ENCODE measurements at places on chromosomes 7 and 10. TPM values are rescaled to one million over a fixed set of nuclear protein-coding genes. Genes with fewer than 3 reads are reported as not detected.

DNA sequence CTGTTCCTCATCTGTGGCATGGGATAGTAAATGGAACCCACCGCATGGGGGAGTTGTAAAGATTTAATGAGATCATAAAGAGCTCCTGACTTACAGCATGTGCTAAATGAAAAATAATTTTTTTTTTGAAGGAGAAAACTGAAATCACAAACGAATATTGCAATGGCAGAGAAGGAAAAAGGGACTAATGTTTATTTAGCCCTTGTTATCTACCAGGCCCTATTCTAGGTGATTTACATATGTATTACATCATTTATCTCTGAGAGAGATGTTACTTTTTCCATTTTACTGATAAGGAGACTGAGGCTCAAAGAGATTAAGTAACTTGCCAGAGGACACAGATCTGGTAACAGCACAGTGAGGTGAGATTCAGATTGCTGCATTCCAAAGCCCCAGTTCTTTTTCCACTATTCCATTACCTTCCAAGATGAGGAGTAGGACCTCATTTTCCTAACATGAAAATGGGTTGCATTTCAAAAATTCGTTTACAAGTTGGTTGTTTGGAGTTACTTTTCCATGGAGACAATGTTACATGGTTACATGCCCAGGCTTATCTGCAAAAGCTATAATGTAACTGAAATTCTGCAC is 28.6 kb downstream of the VCL start:
- peak overlapping the region; percentile 56 for H3K27ac ChIP-seq
- H3K4me3 ChIP-seq, result no peak overlapping the region
- no peaks in the 10 kb centered on the region for H3K27me3 ChIP-seq
- peaks cover 10% of the 10 kb centered on the region for H3K36me3 ChIP-seq
- H3K4me1 ChIP-seq, result peaks cover 74% of the 10 kb centered on the region
- no peak for DNase-seq

- H3K27me3 ChIP-seq, result peaks cover 11% of the 10 kb centered on the region
- H3K27ac ChIP-seq, result no peak overlapping the region
- H3K4me1 ChIP-seq, result peaks cover 3% of the 10 kb centered on the region
- no peak overlapping the region for H3K4me3 ChIP-seq
Measured at GRCh38 chr10:7491949-7492659, 81.3 kb upstream of the SFMBT2 start.

GRCh38 chr10:72747521-72747920 is 55.6 kb downstream of the MCU start:
- no peaks in the 10 kb centered on the region for H3K27me3 ChIP-seq
- H3K4me1 ChIP-seq, result no peaks in the 10 kb centered on the region
- no peaks in the 10 kb centered on the region for H3K36me3 ChIP-seq
- H3K4me3 ChIP-seq, result no peak overlapping the region

DNA sequence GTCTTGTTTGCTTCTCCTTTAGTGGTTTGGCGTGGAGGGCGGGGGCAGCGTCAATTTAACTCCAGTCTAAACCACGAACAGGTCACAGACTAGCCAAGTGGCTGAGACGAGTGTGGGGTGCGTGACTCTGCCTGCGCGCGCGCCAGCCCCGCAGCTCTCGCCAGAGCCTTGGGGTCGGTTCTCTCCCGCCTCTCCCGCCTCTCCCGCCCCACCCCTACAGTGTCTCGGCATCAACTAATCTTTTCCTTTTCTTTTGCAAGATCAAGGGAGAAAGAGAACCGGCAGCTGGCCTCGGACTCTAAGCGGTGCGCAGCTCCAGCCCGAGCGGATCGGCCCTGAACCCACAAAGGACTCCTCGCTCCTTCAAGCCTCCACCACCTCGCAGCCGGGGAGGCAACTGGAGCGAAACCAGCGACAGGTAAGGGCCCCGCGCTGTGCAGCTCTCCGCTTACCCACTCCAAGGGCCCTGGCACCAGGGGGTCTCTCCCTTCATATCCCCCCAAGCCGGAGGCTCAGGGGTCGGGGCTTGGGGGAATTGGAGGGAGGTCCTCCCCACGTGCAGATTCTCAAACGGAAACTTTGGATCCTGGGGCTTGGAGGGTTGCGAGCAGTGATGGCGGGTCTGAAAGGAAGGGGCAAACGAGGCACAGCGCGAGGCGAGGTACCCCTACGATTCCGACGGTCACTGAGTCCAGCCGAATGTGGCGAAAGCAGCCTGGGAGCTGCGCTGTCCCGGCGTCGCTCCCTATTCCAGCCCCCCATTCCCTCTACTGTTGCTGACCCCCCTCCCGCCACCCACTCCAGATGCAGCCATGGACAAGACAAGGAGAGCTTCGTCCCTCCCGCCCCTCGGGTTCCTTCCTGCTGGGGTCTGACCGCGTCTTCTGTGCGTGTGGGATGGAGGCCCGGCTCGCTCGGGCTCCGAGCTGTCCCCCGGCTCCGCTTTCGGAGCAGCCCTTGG is 829 bp downstream of the CHRM2 start:
- H3K4me1 ChIP-seq, result no peaks in the 10 kb centered on the region
- no peaks in the 10 kb centered on the region for H3K27me3 ChIP-seq
- H3K27ac ChIP-seq, result peak overlapping the region; percentile 77
- peak; percentile 24 for DNase-seq

DNA sequence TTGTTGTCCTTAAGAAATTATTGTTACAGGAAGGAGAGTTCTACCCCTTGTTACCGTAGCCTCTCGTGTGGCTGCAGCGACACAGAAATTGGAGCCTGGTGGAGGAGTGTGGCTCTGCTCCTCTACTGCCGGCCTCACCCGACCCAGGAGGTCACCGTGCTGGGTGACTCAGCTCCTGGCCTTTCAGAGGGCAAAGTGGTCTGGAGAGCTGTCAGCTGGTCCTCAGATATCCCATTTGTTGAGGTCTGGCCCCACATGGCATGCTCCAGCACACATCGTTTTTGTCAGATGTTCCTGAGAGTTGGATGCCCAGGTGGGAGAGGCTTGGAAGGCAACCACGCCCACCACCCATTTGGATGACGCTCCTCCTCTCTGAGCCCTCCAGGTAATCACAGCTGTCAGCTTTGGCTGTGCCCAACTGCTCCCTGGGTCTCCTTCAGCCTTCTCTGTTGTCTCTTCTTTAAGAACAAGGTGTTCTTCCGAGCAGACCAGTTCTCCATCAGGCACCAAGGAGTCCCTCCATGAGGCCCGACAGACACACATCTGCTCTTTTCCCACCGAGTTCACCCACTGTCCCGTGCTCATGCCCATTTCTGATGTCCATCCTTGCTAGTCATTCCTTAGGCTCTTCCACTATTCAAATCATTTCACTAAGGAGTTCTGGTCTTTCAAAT is 80.3 kb downstream of the RAMP3 start:
- H3K4me3 ChIP-seq, result no peak overlapping the region
- no peak for DNase-seq
- no peak overlapping the region for H3K27ac ChIP-seq
- H3K27me3 ChIP-seq, result no peaks in the 10 kb centered on the region
- peaks cover 15% of the 10 kb centered on the region for H3K4me1 ChIP-seq

DNA sequence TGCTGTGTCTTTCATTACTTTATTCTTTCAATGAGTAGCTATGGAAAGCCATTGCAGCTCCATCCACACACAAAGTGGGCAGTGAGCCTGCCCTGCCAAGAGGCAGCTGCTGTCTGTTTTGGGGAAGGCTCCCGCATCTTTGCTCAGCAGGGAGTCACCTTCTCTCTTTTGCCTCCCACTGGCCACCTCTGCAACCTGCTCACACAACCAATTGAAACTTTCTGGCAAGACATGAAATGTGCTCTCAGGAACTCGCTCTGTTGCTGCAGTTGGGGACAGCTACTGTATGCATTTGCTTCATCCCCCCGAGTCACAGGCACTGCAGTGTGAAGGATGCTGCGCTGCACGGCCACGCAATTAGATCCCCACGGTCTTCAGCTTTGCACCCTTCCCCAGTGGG is 244.8 kb upstream of the NFE2L3 start:
- no peak overlapping the region for H3K27ac ChIP-seq
- no peak overlapping the region for H3K4me3 ChIP-seq
- H3K27me3 ChIP-seq, result no peaks in the 10 kb centered on the region
- H3K4me1 ChIP-seq, result no peaks in the 10 kb centered on the region
- H3K36me3 ChIP-seq, result no peaks in the 10 kb centered on the region

DNA sequence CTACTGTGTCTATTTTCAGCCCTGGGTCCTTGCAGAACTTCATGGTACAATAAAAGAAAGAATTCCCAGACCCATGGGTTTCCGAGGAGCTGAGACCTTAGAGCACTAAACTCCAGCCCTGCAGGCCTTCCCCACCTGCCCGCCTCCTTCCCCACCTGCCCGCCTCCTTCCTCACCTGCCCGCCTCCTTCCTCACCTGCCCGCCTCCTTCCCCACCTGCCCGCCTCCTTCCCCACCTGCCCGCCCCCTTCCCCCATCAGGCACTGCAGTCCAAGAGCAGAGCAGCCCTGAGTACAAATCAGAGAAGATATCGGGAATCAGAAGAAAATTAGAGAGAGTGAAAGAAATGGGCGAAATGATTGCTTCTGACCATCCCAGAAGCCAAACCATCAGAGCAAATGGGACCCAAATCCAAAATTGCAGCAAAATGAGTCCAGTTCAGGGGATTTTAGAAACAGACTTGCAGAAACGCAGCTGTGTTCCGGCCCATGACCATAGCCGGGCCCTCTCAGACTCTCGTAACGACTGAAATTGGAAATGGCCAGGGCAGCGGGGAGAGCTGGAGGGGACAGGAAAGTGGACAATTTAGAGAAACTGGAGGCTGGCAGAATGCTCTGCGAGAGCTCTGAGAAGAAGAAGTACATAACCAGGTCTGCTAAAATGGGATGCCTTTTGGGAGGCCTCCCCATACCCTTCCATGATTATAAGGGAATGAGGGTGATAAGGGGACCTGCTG is 568.4 kb downstream of the TCERG1L start:
- no peaks in the 10 kb centered on the region for H3K36me3 ChIP-seq
- no peak overlapping the region for H3K4me3 ChIP-seq
- DNase-seq, result no peak

DNA sequence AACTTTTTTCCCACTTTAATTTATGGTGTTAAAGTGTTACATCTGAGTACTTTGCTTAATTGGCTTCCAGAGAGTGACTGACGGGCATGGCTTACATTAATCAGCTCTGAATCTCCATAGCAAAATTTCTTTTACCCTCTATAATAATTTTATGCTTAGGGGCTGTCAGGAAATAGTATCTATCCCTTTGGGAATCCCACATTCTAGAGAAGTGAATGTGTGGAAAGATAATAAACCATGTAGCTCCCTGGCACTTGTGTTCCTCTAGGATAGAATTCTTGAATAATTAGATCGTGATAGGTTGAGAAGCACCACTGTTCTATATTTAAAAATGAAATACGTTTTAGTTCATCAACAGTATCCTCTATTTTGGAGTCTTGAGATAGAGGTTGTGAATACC is 89.6 kb downstream of the DNAJB9 start:
- H3K4me3 ChIP-seq, result no peak overlapping the region
- H3K4me1 ChIP-seq, result no peaks in the 10 kb centered on the region
- H3K27ac ChIP-seq, result no peak overlapping the region

GRCh38 chr10:127047878-127048238 is 142.6 kb downstream of the DOCK1 start:
- H3K36me3 ChIP-seq, result peaks cover 41% of the 10 kb centered on the region
- H3K4me1 ChIP-seq, result no peaks in the 10 kb centered on the region
- no peaks in the 10 kb centered on the region for H3K27me3 ChIP-seq
- no peak overlapping the region for H3K27ac ChIP-seq
- no peak overlapping the region for H3K4me3 ChIP-seq

DNA sequence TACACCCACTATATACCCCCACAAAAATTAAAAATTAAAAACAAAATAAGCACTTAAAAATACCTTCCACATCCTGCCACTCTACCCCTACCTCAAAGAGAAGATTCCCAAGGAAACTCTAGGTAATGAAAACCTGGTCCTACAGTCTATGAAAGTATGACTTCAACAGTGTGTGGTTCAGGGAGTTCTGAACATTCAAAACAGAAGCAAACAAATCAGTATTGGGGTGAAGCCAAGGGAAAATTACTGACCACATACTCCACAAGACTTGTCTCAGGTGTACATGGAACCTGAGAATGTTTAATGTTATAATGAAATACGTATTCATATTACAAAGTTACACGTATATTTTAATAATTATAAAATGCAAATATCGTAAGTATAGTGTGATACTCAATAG is 20.3 kb upstream of the LIPM start:
- no peak overlapping the region for H3K27ac ChIP-seq
- no peak overlapping the region for H3K4me3 ChIP-seq
- no peaks in the 10 kb centered on the region for H3K36me3 ChIP-seq
- no peaks in the 10 kb centered on the region for H3K27me3 ChIP-seq
- no peak for DNase-seq

DNA sequence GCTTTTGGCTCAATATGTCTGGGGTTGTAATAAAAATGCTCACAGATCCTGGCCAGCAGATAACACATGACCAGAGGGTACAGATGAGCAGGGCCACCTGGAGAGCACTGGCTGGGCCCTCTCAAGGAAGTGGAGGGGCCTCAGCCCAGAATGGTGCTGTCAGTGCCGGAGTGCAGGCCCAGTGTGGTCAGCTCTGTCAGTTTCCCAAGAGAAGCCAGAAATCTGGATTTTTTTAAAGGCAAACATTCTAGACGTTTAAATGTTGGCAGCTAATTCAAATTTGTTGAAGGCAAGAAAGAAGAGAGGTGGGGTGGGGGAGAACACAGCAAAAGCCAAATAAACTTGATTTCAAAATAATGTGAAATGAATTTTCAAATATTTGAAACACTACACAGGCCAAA is 2.0 kb downstream of the C10orf105 start:
- H3K36me3 ChIP-seq, result no peaks in the 10 kb centered on the region
- no peak for DNase-seq
- H3K4me1 ChIP-seq, result peaks cover 41% of the 10 kb centered on the region
- no peak overlapping the region for H3K27ac ChIP-seq
- H3K4me3 ChIP-seq, result no peak overlapping the region

DNA sequence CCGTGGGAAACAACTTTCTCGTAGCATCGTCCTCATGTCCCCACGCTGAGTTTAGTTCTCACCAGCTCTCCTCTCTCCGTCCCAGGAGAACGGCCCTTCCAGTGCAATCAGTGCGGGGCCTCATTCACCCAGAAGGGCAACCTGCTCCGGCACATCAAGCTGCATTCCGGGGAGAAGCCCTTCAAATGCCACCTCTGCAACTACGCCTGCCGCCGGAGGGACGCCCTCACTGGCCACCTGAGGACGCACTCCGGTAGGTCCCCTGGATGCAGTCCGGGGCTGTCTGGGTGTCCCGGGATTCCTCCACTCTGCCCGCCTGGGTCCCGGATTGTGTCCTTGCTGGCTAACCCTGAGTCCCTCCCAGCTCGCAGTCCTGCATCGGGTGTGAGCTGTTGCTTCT is 67.7 kb downstream of the FIGNL1 start:
- no peak overlapping the region for H3K27ac ChIP-seq
- no peaks in the 10 kb centered on the region for H3K4me1 ChIP-seq
- no peaks in the 10 kb centered on the region for H3K27me3 ChIP-seq
- H3K4me3 ChIP-seq, result no peak overlapping the region

The NEBL gene
- 653 TPM for total RNA-seq

The AZGP1 gene
- 95.4 TPM for total RNA-seq

The KIF20B gene
- 4.3 TPM for total RNA-seq

The NPSR1 gene
- not detected for total RNA-seq

The MLXIPL gene
- 1.8 TPM for total RNA-seq

The CFAP70 gene
- total RNA-seq, result 1.8 TPM

The PDE6C gene
- not detected for total RNA-seq

The CD36 gene
- 1,108 TPM for total RNA-seq

The AKR1C1 gene
- total RNA-seq, result 9.9 TPM
